ENCODE measurements at places on chromosomes 16 and 17.

DNA sequence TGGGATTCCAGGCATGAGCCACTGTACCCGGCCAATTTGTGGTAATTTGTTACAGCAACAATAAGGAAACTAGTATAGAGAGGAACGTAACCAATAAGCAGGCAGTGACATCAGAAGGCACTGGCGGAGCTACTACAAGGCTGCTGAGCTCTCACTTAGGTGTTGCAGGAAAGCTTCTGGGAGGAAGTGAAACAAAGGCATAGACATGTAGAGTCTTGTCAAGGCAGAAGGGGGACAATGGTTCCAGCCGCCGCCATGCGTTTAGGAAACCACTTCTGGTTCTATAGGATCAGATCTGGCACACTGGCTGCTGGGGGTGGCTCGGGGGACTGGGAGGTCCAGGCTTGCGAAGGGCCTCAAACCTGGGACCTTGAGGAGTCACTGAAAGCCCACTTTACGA is 9.4 kb upstream of the CPSF4L start:
- no peak for DNase-seq

DNA sequence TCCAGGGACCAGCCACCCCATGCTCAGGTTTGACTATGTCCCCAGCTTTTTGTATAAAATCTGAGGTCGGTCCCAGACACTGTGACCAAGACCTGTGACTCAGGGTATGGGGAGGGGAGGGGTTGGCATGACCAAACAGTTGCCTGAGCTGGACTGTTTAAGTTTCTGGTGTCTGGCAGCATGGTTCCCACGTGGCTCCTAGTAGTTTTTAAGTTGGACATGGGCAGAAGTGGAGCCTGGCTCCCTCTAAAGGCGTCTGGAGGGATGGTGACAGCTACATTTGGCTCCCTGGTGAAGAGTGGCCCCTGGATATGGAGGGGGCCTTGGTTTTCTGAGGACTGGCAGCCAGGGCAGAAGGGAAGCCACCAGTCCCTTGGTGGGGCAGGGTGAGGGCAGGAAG is 7.9 kb downstream of the SMCR8 start:
- DNase-seq, result no peak

GRCh38 chr16:3494386-3494973 is 809 bp downstream of the C16orf90 start:
- DNase-seq, result no peak

DNA sequence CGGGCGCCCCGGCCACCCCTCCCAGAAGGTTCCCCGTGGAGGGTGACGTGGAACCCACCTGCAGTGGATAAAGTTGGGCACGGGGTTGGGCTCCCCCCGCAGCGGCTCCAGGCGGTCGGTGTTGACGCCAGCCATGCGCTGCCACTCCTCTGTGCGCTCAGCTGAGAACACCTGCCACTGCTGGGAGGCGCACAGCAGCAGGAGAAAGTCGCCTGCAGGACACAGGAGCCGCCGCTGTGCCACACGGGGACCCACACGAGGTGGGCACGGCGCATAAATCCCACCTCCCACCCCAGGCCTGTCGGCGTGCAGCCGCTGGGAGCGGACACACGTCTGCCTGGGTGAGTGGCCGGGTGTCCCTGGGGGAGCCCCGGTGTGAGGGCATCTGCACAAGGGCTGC is 20.7 kb downstream of the CTU2 start:
- no peak for DNase-seq

DNA sequence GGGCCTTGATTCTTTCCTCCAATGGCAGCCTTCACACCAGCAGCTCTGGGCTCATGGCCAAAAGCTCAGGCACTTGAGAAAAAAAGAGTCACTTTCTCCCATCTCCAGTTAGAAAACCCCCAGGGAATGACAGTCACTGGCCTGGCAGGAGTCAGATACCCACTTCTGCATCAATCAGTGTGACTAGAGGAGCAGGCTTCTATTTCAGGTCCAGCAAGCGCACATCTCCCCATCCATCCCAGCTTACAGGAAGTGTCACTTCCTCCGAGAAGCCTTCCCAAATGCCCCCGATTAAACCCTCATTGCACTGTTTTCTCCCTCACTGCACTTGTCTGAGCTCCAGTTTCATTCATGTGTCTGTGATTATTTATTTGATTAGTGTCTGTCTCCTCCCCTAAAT is 30.4 kb upstream of the CCL1 start:
- no peak for DNase-seq

DNA sequence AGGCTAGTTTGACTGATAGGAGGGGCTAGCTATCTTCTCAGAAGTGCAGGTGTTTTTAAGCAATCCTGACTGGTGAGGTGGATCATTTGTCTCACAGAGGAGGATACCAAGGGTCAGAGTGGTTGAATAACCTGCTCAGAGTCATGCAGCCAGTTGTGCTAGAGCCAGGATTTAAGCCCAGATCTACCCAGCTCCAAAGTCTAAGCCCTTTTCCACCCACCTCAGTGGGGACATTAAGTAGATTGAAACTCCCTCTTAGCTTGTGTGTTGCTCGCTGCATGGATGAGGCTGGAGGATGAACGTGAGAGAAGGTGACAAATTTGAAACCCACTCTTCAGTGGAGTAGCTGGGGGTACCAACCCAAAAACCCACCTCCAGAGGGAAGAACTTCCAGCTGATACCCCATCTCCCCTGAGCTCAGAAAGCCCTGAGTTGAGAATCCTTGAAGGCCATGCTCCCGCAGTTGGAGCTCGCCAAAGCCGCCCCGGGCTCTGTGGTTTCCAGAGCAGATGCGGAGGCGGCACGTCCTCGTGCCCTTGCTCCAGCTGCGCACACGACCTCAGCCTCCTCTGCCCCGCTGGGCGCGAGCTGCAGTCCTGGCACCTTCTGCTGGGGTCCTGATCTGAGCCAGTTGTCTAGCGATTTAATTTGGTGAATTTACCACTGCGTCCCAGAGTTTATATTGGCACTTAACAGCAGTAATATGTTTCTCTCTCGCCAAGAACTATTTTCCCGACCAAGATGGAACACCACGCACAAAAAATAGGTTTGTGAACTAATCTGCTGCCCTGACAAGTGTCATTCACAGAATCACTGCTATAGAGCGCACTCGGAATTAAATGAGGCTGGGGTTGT is 159.5 kb downstream of the CCDC182 start:
- no peak for DNase-seq

- DNase-seq, result no peak
Observed at GRCh38 chr16:57734308-57734924, 1.2 kb upstream of the KATNB1 start.

DNA sequence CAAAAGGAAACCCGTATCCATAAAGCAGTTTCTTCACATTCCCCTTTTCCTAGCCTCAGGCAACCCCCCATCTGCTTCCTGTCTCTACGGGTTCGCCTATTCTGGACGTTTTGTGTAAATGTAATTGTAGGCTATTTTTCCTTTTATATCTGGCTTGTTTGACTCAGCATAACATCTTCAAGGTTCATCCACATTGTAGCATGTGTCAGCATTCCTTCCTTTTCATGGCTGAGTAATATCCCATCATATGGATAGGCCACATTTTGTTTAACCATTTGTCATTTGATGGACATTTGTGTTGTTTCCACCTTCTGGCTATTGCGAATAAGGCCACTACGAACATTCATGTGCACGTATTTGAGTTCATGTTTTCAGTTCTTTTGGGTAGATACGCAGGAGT is 54.6 kb downstream of the FOXL1 start:
- DNase-seq, result no peak

DNA sequence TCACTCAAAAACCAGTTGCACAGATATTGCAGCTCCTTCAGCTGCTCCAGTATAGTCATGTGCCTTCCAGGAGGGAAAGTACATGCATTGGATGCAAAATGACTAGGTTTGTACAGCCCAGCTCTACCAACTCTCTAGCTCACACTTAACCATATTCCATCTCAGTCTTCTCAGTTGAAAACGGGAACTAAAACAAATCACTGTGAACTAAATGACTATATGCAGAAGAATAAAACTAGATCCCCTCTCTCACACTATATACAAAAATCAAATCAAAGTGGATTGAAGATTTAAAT is 24.9 kb downstream of the DCUN1D3 start:
- no peak for DNase-seq

GRCh38 chr16:9138021-9138680 is 46.7 kb downstream of the HAPSTR1 start:
- DNase-seq, result no peak

DNA sequence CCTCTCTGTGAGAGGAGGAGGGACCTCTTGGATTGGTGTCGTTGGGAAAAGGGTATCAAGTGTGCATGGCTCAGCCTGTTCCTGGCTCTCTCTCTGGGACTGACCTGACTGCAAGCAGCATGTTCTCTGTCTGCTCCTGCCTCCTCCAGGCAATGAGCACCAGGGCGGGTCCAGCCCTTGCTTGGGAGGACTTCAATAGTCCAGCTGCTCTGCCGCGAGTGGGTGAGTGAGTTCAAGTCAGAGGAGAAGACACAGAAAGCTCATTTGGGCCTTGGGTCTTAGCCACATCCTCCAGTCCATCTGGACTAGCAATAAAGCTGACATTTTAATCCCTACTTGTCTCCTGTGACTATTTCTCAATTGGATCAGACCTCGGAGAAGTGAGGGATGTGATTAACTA is 25.2 kb upstream of the TNS4 start:
- DNase-seq, result no peak

- no peak for DNase-seq
Observed at GRCh38 chr16:31767267-31767666, 106.3 kb upstream of the ZNF267 start.

GRCh38 chr17:7444682-7445618 is at the start of gene CHRNB1:
TSS of gene CHRNB1 (plus strand) at chr17:7445061. CDS start at chr17:7445128, 67 bp downstream.
- no peak for DNase-seq

- DNase-seq, result no peak
Observed at GRCh38 chr17:68289936-68290267, 1.0 kb downstream of the SLC16A6 start.

GRCh38 chr17:81241648-81242420 is 2.7 kb downstream of the NDUFAF8 start:
- peak; percentile 43 for DNase-seq

GRCh38 chr17:2853283-2854142 is 57.3 kb downstream of the RAP1GAP2 start:
- DNase-seq, result peak; percentile 4

GRCh38 chr16:89167425-89167941 is 4.1 kb upstream of the CDH15 start:
- DNase-seq, result peak; percentile 75

GRCh38 chr16:46970089-46970488 is 3.4 kb downstream of the DNAJA2 start:
- no peak for DNase-seq

DNA sequence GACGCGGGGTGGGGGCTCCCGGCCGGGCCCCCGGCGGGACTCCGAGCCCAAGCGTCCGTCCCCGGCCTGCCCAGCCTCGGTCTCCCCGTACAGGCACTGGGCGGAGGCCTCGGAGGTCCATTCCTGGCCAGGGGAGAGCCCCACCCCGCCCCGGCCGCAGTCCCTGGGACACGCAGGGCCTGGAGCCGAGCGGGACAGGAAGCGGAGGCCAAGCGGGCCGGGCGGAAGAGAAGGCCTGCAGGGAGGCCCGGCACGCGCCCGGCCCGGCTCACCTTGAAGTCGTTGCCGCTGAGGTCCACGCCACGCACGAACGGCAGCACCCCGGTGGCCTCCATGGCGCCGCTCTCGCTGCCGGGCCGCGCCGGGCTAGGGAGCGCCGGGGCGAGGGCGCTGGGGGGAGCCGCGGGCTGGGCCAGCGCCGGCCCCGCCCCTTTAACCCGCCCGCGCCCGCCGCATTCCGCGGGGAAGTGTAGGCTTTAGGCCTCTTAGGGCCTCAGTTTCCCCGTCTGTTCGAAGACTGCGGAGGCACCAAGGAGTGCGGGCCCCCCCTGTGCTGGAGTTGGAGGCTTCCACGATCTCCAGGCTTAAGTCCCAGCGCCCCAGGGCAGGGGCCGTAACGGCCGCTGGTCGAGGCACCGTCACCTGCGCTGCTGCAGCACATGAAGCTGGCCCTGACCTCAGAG is at the start of gene FLII:
TSS of gene FLII (minus strand) at position 383 of the 683 bp plus-strand sequence. CDS start at position 335, 48 bp downstream.
- DNase-seq, result peak; percentile 3

DNA sequence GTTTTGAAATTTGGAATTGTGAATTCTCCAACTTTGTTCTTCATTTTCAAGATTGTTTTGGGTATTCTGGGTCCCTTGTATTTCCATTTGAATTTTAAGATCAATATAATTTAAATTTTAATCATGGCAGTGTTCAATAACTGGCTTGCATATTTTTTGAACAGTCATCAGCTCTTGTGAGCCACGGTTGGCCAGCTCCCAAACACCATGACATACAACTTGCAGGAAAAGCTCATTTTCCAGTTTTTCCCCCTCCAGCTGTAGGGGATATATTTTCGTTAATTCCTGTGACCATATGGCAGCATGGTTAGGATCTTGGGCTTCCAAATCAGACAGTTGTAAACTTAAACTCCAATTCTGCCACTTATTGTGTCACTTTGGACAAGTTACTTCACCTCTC is 690.1 kb downstream of the WWOX start:
- DNase-seq, result no peak

GRCh38 chr16:9489835-9490467 is 398.5 kb downstream of the HAPSTR1 start:
- no peak for DNase-seq

DNA sequence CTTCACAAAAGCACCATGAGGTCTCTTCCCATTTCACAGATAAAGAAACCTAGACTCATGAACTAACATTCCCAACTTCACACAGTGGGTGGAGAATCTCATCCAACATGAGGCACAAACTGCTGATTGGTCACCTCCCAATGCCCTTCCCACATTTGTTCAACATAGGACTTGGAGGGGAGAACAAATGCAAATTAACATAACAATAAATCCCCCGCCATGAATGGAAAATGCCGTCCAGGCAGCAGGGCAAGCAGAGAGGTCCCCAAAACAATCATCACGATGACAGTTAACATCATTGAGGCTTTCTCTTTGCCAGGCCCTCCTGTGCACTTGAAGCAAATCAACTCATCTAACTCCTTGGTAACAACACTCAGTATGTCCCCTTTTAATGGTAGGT is 185.3 kb downstream of the TMEM132E start:
- no peak for DNase-seq

DNA sequence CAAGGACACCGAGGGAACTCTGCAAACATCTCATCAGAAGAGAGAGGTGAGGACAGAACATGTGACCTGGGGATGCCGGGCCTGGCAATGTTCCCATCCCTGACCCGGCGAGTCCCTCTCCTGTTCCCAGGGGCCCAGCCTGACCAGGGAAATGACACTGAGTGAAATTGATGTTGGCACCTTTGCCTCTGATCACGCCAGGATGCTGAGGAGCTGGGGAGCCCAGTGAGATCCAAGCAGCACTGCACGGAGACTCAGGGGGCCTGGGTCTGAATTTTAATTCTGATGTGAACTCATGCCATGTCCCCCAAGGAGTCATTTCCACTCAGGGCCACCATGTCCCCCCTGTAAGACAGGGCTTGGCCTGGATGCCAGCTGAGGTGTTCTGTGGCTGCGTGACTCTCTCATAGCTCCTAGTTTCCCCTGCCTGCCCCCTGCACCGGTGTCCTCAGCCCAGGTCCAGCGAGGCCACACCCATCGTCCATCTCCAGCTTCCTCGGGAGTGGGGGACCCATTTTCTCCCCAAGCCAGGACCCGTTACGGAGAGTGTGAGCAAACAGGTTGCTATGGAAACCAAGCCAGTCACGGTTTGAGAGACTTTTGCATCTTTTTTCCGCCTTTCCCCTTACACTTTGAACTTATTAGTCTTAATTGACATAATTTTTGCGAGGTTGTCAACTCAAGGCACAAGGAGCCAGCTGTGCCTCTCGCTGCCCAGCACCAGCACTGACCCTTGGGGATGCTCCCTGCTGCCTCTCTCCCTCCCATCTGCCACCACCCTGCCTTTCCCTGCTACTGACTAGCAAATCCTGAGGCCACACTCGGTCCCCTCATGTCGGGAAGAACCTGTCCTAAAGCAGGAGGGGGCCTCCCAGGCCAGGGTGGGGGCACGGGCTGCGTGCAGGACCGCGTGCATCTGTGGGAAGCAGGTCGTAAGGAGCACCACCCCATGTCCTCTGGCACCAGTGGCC is 150.0 kb downstream of the SDK2 start:
- no peak for DNase-seq

GRCh38 chr16:89505204-89506112 is 2.7 kb upstream of the SPG7 start:
- DNase-seq, result peak; percentile 98

Measured in AML-193 (cell line).